ENCODE measurements at places on chromosomes 16 and 17.

- no peak for DNase-seq
Observed at GRCh38 chr16:77569406-77569805, 134.6 kb upstream of the ADAMTS18 start.

DNA sequence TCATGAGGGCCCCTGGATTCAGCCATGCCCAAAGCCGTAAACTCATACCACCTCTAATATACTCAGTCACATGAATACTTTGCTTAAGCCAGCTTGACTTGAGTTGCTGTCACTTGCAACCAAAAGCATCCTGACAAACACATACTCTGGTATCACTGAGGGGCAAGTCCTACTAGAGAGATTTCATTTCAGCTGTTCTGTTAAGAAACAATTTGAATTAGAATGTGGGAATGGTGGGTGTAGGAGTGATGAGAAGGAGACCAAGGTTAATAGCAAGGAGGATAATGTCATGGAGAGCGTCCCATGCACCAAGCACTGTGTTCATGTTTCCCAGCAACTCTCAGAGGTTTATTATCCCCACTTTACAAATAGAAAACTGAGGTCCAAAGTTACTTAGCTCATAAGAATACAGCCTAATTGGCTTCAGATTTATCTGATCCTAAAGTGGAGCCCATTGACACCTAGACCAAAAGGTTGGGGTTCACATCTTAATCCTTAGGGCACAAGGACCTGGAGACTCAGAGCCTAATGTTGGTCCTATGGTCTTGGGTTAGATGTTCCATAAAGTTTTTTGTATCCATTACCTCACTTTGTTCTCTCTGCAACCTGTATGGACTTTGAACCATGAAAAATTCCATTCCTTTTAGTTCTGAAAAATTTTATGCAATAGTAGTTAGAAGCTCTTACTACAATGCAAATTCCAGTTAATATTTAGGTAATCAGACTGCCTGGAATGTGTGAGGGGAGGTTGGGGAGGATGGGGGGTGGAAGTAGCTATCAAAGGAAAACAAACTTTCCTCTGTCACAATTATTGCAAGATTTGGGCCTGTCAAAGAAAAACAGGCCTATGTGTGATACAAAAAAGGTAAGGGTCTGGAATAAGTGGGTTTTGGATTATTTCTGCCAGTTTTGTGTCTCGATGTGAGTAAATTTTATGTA is 105.9 kb downstream of the IRX3 start:
- DNase-seq: no peak

DNA sequence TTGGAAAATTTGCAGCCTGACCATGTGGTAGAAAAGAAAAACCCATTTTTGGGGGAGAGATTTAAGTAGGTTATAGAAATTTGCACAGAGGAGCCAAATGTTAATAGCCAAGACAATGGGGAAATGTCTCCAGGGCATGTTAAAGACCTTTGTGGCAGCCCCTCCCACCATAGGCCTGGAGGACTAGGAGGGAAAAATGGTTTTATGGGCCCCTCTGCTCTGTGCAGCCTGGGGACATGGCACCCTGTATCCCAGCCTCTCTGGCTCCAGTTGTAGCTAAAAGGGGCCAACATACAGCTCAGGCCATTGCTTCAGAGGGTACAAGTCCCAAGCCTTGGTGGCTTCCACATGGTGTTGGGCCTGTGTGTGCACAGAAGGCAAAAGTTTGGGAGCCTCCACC is 245.9 kb upstream of the AXIN2 start:
- no peak for DNase-seq

DNA sequence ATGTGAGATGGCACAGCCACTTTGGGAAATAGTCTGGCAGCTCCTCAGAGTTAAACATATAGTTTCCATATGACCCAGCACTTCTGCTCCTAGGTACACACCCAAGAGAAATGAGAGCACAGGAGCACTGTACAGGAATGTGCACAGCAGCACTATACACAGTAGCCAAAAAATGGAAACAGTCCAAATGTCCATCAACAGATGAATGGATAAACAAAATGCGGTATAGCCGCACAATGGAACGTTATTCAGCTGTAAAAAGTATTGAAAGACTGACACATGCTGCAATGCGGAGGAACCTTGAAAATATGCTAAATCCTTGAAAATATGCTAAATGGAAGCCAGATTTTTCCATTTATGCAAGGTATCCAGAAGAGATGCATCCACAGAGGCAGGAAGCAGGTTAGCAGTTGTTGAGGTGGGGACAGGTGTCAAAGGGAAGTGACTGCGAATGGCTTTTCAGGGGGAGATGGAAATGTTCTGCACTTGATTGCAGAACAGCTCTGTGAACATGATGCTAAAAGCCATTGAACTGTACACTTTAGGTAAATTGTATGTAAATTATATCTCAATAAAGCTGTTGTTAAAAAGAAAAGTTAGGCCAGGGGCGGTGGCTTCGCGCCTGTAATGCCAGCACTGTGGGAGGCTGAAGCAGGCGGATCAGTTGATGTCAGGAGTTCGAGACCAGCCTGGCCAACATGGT is 80.7 kb downstream of the MPRIP start:
- no peak for DNase-seq

GRCh38 chr17:17416007-17416399 is 60.8 kb upstream of the MED9 start:
- DNase-seq: peak; percentile 47

DNA sequence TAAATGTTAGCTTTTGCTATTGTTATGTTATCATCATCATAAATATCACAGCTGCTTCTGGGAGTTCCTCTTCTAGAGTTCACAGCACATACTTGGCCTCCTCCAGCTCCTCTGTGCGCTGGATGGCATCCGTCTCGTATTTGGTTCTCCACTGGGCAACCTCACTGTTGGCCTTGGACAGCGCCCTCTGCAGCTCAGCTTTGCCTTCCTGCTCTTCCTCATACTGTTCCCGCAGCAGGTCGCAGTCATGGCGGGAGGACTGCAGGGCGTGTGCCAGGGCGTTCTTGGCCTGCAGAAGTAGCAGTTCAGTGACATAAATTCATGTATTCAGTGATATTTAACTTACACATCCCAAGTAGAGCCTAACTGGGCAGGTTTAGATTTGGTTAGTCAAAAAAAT is 23.4 kb downstream of the MYH8 start:
- DNase-seq: no peak

DNA sequence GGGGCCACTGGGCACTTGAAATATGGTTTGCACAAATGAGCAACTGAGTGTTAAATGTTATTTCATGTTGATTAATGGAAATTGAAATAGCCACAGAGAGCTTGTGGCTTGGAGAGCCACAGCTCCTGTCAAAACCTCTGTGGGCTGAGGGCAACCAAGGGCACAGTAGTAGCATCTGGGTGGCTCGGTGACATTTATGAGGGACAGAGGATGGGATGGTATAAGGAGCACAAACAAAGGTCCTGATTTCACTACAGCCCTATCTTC is 215.9 kb downstream of the SOX9 start:
- no peak for DNase-seq

DNA sequence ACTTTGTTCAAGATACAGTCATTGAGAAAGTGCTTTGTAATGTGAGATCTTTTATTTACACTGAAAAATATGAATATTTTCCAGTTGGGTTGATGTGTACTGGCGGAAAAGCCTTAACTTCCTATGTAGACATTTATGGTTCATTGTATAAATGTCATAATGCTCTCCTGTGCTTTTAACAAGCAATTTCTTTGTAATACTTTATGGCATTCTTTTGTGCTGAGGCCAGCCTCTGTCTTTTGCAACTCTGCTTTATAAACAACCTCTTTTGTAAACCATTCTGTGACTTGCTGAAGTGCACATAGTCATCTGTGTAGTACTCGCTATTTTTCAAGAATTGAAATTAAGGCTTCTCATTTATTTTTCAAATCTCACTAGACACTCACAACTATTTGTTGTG is 291.2 kb downstream of the CDH11 start:
- DNase-seq: no peak

- DNase-seq: no peak
Observed at GRCh38 chr16:69463876-69464275, 39.5 kb downstream of the CYB5B start.

GRCh38 chr17:49928126-49928800 is 40.7 kb upstream of the DLX4 start:
- DNase-seq: no peak

GRCh38 chr17:45338023-45338781 is 21.4 kb upstream of the MAP3K14 start:
- DNase-seq: no peak

- no peak for DNase-seq
Observed at GRCh38 chr16:77767826-77768225, 20.5 kb upstream of the VAT1L start.

DNA sequence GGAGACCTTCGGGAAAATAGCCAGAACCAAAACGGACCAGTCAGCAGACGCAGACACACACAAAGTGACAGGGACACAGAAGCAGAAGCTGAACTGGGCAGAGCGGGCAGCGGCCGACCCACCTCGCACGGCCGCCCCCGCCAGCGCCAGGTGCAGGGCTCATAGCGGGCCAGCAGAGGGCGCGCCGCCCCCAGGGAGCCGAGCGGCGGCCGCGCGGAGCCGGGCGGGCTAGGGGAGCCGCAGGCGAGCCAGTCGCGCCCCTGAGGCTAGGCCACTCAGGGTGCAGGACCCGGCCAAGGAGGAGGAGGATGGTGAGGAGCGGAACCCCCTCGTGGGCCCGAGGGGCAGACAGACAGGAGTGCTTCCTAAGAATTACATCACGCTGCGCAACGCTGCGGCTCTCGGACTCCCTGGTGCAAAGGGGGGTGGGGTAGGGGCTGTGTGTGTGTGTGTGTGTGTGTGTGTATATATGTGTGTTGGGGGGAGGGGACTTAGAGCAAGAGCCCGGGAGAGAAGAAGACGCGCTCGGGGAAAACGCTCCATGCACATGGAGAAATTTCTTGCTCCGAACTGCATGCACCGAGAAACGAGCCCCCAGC is 913 bp upstream of the NOG start:
- DNase-seq: peak; percentile 91

GRCh38 chr16:16150117-16150877 is 73.0 kb downstream of the ABCC6 start:
- DNase-seq: no peak

DNA sequence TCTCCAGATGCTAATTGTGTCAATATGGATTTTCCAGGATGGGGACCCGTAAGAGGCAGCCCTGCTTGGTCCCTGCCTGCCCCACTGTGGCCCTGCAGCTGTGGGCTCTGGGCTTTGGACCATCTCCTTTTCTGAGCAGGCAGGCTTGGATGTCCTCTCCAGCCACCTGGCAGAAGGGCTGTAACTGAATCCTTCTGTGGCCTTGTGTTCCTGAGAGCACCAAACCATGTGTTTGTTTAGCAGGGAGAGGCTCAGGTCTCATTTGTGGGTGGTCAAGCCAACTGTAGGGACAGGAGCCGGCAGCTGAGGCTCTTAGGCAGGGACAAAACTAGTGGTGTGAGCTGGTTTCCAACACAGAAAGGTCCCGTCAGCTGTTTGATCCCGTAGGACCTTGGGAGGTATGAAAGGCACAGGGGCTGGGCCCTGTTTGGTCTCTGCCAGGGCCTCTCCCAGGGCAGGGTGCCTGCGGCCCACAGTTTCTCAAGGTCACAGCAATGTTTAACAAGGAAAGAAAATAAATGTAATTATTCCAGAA is 18.5 kb downstream of the SEC14L5 start:
- no peak for DNase-seq

DNA sequence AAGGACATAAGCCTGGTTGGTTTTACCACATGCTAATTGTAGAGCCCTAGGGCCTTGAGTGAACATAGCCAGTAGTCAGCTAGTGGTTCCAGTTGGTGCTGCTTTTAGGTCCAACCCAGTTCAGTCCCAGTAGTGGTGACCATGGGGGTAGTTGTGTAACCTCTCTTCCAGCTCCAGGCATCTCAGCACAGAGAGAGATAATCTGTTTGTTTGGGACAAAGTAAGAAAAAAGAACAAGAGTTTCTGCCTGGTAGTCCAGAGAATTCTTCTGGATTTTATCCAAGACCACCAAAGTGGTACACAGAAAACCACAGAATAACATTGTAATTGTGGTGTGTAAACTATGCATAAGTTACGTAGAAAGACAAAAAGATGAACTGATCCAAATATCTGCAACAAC is 5.2 kb upstream of the CCL13 start:
- DNase-seq: no peak

GRCh38 chr17:51441431-51441830 is 181.1 kb downstream of the UTP18 start:
- no peak for DNase-seq

DNA sequence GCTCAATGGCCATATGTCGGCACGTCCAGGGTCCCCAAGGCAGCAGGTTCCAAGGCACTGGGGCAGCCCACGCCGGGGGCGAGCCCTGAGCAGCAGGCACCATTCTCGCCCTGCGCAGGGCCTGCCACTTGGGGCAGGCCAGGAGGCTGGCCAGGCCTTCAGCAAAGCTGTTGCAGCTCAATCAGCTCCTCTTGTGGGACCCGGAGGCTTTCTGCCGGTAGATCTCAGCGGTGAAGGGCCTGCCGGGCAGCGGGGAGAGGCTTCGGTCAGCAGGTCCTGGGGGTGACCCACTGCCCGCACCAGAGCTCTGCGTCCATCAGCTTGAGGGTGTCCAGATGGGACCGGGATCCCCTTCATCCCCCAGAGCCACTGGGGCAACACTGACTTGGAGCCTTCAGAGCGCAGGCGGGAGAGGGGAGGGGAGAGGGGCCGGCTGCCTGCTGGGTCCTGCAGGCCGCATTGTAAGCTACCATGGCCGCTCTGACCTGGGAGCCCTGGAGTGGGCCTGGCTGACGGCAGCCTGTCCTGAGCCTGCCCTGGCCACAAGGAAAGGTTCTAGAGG is 9.5 kb upstream of the RASD1 start:
- no peak for DNase-seq

GRCh38 chr16:72665701-72666100 is 382.2 kb downstream of the ZFHX3 start:
- peak; percentile 5 for DNase-seq

DNA sequence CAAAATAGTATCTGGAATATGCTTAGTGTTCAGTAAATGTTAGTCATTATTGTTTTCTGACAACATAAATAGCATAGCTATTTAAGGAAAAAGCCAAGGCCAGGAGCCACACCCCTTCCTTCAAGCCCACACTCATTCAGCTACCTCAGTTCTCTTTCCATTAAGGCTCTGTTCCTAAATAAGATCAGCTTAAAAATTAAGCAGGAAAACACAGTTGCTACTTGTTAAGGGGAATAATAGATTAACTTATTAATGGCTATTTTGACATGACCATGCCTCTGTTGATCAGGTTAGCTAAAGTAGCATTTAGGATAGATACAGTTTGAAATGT is 158.1 kb downstream of the CHD9 start:
- no peak for DNase-seq

DNA sequence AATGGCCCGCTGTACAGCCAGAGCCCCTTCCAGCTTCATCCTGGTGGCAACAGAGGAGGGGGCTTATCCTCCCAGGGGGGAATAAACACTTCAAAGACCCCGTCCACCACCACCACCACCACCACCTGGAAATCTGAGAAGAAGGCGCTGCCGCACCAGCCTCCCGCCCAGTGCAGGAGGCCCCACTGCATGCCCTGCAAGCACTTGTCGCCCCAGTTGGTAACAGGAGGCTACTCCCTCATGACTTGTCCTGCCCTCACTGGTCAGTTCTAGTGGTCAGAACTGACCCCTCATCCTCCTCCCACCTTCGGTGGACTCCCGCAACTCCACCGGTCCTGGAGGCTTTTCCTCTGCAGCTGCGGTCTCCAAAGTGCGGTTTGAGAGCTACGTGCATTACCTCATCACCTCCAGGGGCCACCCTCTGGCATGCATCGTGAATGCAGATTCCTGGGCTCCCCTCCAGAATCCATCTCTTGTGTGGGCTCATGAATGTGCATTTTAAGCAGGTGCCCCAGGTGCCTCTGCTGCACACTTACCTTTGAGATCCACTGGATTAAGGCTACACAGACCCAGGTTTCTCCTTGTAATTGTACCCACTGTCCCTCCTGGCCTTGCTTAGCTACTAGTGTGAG is 71.8 kb downstream of the SRCIN1 start:
- no peak for DNase-seq

GRCh38 chr17:48541577-48542113 is 3.3 kb downstream of the HOXB2 start:
- peak; percentile 78 for DNase-seq

Measured in GM20000 (cell line).